ENCODE measurements at places on chromosomes 11 and 22. TPM values are rescaled to one million over a fixed set of nuclear protein-coding genes. Genes with fewer than 3 reads are reported as not detected.

Gene SLC22A25
- not detected for total RNA-seq

Gene CYB5R2
- 8.7 TPM for total RNA-seq

DNA sequence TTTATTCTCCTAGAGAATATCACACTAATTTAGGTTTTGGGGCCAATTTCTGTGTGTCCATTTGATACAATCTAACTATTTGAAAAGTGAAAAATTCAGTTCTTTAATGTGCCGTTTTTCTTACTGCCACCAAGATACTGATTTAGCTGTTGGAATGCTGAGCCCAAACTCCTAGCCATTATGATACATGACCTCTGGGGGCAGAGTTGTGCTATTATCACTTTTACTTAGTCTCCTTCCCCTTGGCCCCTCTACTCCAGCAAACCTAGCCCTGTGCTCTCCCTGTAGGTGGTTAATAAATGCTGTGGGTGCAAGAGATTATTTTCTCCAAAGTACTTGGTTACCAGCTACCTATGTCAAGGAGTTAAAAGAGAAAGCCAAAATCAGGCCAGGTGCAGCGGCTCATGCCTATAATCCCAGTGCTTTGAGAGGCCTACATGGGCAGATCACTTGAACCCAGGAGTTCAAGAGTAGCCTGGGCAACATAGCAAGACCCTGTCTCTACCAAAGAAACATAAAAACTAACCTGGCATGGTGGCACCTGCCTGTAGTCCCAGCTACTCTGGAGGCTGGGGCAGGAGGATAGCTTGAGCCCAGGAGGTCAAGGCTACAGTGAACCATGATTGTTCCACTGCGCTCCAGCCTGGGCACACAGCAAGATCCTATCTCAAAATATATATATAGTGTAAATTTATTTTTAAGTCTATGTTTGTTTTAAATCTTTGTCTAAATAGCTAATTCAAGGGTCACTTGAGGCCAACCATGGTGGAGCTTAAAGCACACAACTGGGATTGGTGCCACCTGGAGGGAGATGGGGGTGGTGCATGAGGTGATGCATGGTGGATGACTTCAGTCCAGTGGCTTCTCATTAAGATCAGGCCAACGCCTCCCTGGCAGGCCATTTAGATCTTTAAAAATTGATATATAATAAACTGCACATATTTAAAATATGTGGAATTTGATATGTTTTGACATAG is 193.2 kb upstream of the PLET1 start:
- no peak for DNase-seq

Gene FBLN1
- total RNA-seq = 105 TPM

All from kidney (tissue), 22 donors.